ENCODE measurements at places on chromosomes 11 and 22.

DNA sequence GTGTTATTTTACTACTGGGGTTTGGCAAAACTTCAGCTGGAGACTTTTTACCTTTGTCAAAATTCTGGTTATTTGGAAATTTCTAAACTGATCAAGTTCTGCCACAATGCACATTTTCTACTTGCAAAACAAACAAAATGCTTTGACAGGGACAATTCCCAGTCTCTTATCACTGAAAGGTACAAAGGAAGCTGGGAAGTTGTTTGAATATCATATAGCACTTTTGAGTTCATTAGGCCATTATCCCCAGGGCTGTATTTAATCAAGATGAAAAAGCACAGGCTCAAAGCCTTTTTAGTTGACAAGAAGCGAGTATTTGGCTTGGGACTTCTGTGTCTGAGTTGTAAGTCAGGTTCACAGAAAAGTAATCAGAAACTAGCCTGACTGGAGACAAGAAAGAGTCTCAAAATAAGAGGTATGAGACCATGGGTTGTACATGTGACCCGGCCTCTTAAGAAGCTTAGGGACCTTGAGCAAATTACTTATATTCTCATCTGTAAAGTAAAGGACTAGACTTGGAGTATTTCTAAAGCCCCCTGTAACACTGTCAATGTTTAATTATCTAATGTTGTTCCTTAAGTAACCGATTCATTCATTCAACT is 2.9 kb upstream of the HORMAD2 start:
- no peak for DNase-seq

DNA sequence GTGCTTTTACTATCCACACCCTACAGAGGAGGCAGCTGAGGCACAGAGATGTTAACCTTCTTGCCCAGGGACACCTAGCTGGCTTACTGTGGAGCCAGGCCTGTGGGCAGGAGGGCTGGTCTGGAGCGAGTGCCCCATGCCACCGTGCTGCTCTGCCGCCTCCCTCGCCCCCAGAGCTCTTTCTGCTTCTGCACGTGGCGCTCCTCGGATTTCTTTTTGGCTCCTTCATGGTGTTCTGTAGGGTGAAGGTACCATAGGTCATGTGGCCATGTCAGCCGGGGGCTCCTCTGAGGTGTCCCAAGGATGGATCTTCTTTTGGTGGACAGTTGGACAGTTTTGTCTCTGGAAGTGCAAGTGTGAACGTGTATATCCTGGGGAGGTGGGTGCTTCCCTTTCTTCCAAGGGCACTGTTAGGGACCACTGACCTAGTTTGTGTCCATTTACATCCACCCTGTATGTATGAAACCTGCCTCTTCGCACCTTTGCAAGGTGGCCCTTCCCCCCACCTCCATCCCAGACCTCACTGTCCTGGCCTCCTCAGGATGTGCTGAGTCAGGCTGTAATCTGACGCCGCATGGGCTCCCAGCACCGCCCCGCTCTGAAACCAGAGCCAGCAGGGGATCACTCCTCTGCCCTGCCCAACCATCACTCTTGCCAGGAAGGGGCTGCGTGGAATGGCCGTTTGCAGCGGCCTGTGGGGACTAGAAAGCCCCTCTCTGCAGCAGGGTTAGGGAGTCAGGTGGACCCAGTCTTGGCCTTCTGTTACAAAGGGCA is 31.7 kb downstream of the POLR3H start:
- DNase-seq: peak; percentile 73

DNA sequence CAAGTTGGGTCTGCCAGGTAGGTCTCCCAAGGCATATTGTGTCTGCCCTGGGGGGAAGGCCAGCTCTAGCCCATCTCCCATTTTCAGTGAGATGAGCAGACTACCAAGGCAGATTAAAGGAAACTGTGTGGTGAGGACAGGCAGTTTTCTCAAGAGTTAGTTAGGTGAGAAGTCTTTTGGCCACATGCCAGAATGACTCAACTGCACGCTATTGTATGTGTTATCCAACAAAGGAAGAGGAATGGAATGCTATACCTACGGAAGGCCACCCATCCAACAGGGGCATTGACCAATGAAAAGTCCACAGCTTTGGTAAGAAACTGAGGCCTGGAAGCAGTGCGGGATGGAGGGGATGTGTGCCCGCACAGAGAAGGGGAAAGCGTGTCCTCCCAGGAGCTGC is 941.7 kb downstream of the NTM start:
- DNase-seq: peak; percentile 91

DNA sequence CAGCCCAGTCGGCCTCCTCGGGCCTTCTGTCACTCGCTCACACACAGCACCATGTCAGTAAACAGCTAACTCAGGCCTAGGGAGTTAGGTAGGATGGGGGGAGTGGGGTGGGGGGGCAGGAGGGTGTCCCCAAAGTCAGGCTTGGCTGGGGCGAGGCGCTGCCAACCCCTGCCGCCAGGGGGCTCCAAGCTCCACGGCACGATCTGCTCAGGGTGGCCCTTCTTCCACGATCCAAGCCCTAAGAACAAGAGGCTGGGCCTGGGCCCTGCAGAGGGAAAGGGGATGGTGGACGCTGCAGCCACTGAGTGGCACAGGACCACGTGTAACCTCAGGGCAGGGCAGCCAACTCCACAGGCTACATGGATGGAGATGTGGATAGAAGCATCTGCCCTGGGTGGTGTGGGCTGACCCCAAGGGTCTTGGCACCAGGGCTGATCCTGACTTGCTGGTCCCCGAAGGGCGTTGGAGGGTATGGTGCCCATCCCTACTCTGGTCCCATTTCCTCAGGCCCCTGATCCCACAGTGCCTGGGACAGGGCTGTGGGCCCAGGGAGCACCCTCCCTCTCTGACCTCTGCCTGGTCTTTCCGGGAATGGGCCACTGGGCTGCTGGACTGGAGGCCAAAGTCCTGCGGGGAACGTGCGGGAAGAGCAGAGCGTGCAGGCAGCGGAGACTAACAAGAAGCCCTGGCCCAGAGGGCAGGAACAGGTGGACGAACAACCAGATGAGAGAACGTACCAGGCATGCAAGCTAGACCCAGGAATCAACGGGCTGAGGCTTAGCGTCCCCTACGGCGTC is 29.1 kb upstream of the TXNRD2 start:
- DNase-seq: peak; percentile 70

- DNase-seq: no peak
These were observed 75.6 kb downstream of the SHANK2 start for GRCh38 chr11:71176812-71177211.

GRCh38 chr11:76854709-76855108 is 6.0 kb upstream of the ACER3 start:
- DNase-seq: no peak

DNA sequence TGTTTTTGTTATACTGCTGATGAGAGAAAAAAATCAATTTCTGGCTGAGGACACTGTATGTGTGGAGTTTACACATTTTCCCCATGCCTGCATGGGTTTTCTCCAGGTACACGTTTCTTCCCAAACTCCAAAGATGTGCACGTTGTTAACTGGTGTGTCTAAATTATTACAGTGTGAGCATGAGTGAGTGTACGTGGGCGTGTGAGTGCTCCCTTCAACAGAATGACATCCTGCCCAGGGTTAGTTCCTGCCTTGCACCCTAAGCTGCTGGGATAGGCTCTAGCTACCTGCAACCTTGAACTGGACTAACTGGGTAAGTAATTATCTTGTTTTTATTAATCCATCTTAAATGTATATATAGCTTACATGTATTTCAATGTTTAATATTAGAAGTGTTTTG is 5.5 kb downstream of the NPAT start:
- no peak for DNase-seq

All from ELR (cell line).